ENCODE measurements at places on chromosomes 2 and 18.

- DNase-seq = no peak
These were observed 229.2 kb downstream of the GALR1 start for GRCh38 chr18:77478646-77479442.

DNA sequence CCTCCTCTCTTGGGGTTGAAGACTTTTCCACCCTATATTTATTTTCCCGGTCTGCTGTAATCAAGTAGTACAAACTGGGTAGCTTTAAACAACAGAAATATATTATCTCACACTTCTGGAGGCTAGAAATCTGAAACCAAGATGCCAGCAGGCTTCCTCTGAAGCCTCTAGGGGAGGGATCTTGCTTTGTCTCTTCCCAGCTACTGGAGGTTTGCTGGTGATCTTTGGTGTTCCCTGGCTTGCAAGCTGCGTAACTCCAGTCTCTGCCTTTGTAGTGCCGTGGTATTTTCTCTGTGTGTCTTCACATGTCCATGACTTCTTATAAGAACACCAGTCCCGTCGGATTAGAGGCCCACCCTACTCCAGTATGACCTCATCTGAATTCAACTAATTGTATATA is 44.4 kb downstream of the MYO3B start:
- DNase-seq = no peak

GRCh38 chr2:6960659-6961058 is 43.4 kb downstream of the RNF144A start:
- DNase-seq = no peak

DNA sequence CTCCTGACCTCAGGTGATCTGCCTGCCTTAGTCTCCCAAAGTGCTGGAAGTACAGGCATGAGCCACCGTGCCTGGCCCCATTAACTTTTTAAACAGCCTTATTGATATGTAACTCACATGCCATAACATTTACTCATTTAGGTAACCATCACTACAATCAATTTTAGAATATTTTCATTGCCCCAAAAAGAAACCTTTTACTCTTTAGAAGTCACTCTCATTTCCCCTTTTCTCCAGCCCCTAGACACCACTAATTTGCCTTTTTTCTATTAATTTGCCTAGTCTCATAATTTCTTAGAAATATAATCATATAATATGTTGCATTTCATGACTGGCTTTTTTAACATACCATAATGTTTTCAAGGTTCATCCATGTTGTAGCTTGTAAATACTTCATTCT is 57.2 kb upstream of the TACR1 start:
- DNase-seq = no peak

GRCh38 chr18:3453540-3454364 is 3.8 kb downstream of the TGIF1 start:
- DNase-seq = peak; percentile 41

DNA sequence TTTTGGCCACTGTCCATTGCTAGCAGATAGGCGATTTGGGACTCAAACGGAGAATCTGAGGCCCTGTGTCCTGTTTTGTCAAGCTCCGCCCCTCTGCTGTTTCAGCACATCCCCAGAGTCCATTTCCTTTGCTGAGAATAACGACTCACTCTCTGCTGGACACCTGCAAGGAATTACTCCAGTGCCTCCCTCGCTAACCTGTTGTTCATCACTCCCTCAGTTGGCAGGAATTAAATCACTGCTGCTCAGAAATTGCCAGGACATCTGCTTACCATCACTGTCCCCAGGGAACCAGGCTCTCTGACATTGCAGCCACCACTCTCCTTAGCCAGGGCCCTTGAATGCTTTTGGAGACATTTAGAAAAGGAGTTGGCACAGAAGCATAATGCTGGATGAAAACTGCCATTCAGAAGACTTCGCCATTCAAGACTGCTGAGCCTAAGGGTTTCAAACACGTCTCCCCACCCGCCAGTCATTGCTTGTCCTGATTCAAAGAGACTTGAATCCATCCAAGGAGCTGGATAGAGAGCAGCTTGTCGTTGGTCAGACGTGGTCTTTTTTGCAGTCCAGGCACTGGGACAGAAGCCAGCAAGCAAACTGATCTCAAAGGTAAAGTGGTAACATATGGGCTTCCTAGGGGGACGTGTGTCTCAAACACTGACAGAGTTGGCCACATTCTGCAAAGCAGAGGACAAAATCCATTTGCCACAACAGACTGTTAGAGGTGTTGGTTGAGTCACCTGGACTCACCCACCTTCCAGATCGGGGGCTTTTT is 155.3 kb downstream of the UXS1 start:
- DNase-seq = no peak

DNA sequence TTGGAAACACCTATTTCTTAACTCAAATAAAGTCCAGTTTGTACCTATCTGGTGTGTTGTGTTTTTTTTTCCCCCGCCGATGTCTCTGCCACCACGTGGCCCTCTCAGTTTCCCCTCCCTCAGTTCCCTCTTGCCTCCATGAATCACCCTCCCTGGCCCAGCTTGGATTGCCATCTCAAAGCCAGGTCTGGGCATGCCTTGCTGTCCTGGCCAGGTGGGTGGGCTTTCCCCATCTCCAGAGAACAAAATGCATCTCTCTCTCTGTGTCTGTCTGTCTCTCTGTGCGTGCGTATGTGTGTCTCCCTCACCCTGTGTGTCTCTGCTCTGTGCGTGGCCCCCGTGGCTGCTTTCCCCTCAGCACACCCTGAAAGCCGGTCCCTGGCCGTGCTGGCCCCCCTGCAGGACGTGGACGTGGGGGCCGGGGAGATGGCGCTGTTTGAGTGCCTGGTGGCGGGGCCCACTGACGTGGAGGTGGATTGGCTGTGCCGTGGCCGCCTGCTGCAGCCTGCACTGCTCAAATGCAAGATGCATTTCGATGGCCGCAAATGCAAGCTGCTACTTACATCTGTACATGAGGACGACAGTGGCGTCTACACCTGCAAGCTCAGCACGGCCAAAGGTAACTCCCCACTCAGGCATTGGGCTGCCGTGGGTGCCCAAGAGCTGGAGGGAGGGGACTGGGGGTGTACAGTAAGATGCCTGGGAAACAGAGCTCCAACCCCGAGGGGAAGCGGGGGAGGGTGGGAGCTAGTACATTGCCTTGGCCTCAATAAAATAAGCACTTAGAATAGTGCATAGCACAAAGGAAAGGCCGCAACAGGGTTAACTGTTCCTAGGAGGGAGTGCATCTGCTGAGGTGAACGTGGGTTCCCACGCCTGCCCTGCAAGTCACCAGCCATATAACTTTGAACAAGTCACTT is 31.6 kb upstream of the GMPPA start:
- no peak for DNase-seq

DNA sequence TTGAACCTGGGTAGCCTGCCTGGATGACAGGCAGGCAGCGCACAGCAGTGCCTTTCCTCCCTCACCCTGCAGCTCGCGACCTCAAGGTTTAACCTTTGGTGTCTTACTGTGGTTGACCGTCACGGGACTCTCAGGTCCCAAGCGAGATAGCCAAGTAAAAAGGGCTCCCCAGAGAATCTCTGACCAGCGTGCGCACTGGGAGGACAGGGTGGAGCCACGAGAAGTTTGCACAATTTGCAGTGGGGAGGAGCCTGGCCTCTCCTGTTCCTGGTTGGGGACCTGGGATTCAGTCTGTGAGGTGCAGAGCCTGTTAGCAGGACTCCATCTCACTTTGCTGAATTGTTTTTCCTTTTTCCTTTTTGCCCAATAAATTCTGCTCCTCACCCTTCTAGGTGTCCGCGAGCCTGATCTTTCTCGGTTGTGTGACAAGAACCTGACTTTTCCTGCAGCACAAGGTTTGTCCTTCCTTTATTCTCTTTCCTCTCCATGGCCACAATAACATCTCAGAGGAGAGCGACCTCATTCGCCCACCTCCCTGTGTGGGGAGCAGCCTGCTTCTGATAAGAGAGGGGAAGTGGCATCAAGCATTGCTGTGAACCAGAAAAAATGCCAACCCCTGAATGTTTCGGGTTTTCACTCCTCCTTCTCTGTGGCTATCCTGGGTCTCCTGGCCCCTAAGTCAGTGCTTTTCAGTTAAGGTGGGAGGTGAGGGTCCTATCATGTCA is 36.2 kb downstream of the POU3F3 start:
- no peak for DNase-seq

DNA sequence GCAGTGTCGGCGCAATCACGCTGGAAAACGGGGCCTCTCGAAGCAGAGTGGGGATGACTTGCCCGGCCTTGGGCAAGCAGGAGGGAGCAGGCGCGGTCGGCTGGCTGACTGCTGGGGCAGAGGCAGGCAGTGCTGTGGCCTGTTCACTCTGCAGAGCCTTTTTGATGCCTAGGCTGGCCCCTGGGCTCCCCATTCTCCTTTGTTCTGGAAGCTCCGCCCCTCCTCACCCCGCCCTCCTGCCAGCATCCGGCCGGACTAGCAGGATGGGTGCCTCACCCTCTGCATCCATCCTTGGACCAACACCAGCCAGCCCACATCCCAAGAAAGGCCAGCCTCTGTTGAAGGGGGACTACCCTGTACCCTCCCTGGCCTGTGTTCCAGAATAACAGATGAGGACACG is at the start of gene ASPRV1:
ASPRV1 (minus strand) TSS at position 136 of the 400 bp plus-strand sequence. CDS start 195 bp downstream, outside the sequence.
- DNase-seq = no peak

DNA sequence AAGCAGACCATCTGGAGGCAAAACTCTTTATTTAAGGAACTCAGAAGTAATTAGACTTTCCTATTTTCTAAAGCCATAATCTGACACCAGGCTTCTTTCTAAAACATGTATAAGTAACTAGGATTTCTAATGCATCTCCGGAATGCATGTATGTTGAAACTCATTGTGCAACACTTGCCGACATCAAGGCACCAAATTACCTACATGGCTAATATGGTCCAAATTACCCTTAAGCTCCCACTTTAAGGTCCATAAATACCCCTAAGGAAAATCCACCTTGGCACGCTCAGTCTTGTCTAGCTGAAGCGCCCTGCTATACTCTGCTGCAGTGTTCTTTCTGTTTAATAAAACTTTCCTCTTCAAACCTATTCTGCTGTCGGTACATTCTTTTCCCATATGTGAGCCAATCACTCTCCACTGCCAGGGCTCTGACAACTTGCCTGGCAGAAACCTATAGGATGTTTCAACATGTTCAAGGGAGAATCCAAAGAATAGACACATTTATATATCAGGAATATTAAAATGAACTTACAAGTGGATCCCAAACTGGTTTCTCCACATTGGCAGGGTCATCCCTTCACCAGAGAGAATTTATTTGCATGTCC is 171.9 kb downstream of the GALNT1 start:
- DNase-seq = no peak

DNA sequence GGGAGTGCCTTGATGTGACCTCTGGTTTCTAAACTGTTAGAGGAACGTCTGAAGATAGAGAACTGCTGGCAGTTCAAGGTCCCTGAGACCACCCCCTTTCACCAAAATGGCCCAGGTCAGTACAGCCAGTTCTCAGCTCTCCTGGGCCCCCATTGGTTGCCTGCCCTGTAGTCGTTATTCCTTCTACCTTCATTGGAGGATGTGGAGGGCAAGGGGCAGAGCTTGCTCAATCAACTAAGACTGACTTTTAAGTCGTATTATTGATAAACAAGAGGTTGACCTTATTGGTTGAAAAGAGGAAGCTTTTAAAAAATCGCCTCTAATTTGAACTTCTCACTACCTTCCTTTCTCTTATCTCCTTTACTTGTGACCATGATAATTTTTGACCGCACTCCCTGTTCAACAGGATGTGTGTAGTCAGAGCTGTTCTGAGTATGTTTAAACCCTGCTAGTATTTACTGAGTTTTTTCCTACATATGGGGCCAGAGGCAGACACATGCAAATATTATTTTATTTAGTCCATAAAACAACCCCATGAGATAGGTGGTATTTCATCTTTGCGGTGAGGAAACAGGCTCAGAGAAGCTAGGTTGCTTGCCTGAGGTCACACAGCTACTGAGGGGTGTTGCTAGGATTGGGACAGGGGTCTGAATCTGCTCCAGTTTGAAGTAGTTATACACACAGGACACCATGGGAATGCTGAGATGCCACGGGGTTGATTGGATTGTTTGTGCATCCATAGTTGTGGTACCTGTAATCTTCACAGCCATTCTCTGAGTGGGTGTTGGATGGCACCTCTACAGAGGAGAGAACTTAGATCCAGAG is 65.9 kb downstream of the TMEM247 start:
- DNase-seq = no peak

DNA sequence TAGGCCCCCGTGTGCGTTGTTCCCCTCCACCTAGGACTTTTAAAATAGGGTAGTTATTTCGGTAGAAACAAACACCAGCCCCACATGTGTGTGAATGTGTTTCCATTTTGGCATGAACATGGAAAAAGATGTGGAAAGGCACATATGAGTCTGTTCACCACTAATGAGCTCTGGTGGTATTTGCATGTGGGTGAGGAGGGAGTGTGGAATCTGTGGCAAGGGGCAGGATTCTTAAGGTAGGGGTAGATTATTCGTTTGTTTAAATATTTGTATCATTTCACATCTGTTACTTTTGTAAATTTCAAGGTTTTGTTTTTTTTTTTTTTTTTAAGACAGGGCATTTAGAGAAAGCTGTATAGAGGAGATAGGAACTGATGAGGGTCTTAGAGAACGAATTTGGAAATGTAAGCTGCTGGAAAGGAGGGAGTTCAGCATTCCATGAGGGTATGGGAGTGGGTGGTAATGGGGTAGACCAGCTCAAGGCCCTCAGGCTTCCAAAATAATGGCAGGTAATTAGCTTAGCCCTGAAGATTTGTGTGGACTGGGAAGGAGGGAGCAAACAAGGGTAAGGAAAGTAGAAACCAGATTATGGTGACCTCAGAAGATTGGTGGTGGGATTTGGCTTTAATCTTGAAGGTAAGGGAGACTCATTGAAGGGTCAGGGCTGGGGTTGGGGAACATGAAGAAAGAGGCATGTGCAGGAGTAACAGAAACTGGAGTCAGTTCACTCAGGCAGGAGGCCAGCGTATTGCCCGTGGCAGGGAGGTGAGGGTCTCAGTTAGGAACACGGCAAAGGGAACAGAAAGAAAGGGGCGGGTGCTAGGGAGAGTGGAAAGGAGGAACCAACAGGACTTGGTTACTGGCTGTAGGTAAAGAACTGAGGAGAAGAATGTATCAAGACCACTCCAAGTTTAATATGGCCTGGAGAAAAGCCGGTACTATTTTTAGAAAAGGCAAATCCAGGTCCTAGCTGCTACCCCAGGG is 123.6 kb downstream of the PLB1 start:
- DNase-seq = no peak

DNA sequence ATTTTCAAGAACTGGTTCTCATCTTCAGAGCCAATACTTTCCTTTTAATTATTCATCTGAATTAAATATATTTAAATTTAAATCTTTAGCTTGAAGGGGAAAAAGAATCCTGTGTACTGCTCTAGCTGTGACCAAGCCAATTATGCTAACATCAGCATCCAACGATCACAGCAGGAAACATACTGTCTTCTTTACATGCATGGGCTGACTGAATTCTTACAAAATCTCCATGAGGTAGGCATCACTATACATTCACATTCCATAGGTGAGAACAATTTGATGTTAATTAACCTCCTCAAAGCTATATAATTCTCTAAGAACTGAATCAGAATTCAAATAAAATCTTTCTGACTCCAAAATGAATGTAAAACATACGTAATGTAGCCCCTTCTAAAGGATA is 118.8 kb upstream of the MAP2 start:
- DNase-seq = no peak

- DNase-seq = no peak
These were observed 4.5 kb downstream of the IDH1 start for GRCh38 chr2:208250388-208250787.

- no peak for DNase-seq
These were observed 12.0 kb upstream of the MC5R start for GRCh38 chr18:13811993-13812392.

Data from activated naive CD4-positive, alpha-beta T cell treated with anti-CD3 and anti-CD28 coated beads, Interleukin-2, amount 10 ng/mL, durations not matched to agents 7 days and 5 days (primary cell).